Activated CD8-positive, alpha-beta memory T cell treated with anti-CD3 and anti-CD28 coated beads for 1 hour (primary cell): ENCODE measurements at places on chromosomes 6 and 20.

GRCh38 chr6:161168281-161168891 is 105.5 kb downstream of the AGPAT4 start:
- no peak for DNase-seq

- DNase-seq = no peak
Measured at GRCh38 chr6:146864885-146865284, 266.1 kb downstream of the ADGB start.

- DNase-seq = no peak
Measured at GRCh38 chr6:91483415-91484105, 896.7 kb upstream of the MAP3K7 start.

GRCh38 chr6:81744131-81744530 is 8.3 kb downstream of the TENT5A start:
- no peak for DNase-seq

- DNase-seq = no peak
Measured at GRCh38 chr6:45892696-45893245, 122.9 kb downstream of the CLIC5 start.

GRCh38 chr20:14512839-14513238 is 175.4 kb upstream of the FLRT3 start:
- no peak for DNase-seq

GRCh38 chr6:80319196-80319595 is 212.7 kb downstream of the BCKDHB start:
- no peak for DNase-seq

GRCh38 chr6:12935637-12936036 is 219.1 kb downstream of the PHACTR1 start:
- DNase-seq = no peak

GRCh38 chr20:14879020-14879697 is 541.7 kb upstream of the FLRT3 start:
- DNase-seq = no peak

DNA sequence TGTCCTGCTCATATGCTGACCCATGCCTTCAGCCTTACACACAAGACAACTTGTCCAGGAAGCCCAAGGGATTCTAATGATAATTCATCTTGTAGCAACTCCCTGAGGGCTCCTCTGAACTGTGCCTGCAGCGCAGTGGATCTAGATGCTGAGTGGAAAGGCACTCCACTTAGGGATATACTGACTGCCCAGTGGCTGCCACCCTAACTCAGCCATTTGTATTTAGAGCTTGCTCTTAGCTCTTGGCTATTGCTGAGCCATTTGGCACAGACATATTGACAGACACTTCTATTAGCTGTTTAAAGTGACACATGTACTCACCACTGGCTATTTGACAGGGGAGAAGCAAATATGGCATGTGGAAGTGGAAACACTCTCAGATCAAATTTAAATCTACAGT is 278.3 kb upstream of the SGK1 start:
- DNase-seq = no peak

DNA sequence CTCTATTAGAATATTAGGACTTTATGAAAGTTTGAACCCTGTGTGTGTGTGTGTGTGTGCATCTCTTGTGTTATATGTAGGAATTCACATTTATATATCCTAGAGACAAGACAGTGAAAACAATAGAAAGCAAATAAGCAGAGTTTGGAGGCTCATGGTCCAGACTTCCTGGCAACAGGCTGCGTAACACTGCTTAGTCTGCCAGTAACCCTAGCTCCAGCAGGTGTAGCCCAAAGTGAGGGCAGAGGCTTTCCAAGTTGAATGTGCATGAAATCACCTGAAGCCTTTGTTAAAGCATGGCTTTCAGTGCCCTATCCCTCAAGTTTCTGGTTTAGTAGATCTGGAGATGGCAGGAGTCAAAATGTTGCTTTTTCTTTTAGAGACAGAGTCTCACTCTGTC is 569.9 kb downstream of the KIF16B start:
- DNase-seq = no peak

GRCh38 chr6:84512391-84512790 is 252.0 kb downstream of the TBX18 start:
- no peak for DNase-seq

- DNase-seq = no peak
Measured at GRCh38 chr6:91080871-91081270, 494.0 kb upstream of the MAP3K7 start.

DNA sequence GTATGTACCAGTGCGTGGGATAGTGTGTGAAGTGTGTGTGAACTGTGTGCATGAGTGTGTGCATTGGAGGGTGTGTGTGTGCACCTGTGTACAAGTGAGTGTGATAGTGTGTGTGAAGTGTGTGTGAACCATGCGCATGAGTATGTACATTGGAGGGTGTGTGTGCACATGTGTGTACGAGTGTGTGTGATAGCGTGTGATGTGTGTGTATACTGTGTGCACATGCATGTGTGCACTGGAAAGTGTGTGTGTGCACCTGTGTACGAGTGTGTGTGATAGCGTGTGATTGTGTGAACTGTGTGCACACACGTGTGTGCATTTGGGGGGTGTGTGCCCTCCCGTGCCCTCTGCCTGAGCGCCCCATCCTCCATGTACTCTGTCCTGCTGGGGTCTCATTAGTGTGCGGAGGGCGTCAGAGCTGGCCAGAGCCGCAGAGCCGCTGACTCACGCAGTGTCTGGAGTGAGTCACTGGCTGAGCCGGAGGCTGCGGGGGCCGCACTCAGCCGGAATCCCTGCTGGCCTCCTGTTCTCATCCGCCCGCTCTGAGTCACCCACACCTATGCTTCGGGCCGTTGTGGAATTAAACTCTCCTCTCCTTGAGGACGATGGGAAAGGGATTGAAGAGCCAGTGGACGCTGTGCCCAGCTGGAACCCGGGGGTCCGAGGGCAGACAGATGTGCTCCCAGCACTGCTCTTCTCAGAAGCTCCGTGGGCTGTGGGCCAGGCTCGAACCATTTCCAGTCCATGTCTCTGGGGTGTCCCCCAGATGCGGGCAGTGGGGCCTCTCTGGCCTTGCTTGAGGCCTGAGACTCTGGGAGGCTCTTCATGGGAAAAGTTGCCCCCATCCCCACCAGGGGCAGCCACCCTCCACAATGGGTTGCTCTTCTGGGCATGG is 27.3 kb upstream of the STX16 start:
- no peak for DNase-seq

DNA sequence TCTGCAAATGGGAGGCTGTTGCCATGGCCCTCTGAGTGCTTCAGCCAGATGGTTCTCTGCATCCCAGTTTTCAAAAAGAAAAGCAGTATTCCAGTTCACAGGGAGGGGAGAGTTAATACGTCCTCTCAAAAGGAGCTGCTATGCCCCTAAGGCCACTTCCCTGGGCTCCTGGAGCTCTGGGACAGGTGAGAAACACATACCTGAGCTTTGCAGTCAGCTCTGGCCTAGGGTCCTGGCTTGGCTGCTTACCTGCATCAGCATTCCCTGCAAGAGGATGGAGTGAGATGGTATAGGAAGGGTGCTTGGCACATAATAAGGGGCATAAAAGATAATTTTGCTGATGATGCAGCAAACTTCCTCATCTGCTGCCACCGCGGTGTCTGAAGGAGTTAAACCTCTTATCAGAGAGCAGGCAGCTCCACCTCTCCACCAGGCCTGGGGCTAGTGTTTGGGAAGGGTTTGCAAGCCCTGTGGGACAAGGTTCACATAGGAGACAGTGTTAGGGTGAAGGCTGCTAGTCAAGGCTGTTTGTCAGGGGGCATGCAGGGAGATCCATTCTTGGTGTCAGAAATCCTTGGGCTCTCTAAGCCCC is 62.7 kb downstream of the SLC24A3 start:
- no peak for DNase-seq
